Bladder microvascular endothelial cell (primary cell): ENCODE measurements at places on chromosomes 11 and 22. TPM values are rescaled to one million over a fixed set of nuclear protein-coding genes. Genes with fewer than 3 reads are reported as not detected.

The C11orf97 gene
- not detected in 2 replicates for total RNA-seq

The NELL1 gene
- not detected in 2 replicates for total RNA-seq

The MLC1 gene
- total RNA-seq, result under 0.01 TPM in 1 of 2 replicates, not detected in the other

The KDM4D gene
- 0.38 and 0.49 TPM in 2 replicates for total RNA-seq

The CNGA4 gene
- total RNA-seq, result not detected in 2 replicates

The MPZL2 gene
- 41.0 and 78.2 TPM in 2 replicates for total RNA-seq

The HEPHL1 gene
- not detected in 2 replicates for total RNA-seq

The MS4A4E gene
- not detected in 2 replicates for total RNA-seq

The MMP7 gene
- 0.44 TPM in 1 of 2 replicates, not detected in the other for total RNA-seq

The RPS13 gene
- 764 and 839 TPM in 2 replicates for total RNA-seq

The OR10D3 gene
- total RNA-seq, result not detected in 2 replicates
